Naive B cell (primary cell): ENCODE measurements at places on chromosomes 5 and 9.

DNA sequence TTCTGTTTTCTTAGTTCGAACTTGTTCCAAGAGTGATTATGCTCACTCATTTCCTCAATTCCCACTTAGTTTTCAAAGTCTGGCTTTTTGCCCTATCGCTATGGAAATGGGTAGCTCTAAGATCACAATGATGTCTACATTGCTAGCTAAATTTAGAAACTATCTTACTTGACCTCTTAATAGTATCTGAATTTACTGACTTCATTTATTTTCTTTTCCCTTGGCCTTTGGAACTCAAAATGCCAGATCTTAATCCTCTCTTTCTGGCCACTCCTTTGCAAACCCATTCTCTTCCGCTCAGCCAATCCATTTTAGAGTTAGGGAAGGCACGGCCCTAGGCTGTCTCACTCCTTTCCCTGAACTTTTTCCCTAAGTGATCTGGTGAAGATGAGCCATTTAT is 137.0 kb downstream of the FER start:
- no peak for DNase-seq

GRCh38 chr9:101440714-101441230 is 5.2 kb upstream of the ALDOB start:
- no peak for DNase-seq

DNA sequence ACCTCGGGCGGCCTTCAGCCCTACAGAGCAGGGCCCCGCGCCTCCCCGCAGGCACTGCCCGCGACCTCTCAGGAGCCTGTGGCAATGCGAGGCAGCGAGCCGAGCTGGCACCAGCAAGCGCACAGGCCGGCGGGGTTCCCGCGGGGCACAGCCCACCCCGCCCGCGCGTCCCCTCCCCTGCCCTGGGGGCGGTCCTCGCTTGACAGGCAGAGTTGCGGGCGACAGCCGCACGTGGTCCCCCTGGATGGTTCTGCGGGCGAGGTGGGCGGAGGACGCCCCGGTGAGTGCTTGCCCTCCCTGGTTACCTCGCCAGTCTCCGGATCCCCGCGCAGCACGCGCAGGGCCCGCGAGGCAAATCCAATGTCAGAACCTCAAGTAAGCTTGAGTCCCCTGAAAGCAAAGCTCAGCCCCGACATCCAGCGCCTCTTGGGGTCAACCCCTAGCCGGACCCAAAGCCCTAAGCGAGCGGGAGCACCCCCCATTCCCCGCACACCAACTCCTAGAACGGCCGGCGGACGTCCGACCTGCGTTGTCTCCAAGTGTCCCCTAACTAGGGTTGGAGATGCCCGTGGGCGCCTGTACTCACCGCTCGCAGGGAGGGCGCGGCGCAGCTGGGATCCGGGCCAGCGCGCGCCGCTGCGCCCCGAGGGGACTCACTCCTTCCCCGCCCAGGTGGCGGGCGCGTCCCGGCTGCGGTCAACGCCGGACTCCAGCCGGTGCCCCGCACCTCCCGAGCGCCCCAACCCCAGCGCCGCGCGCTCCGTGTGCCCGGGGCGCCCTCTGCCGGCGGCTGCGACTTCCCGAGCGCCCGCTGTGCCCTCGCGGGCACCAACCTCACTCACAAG is at the start of gene DRD1:
TSS of gene DRD1 (minus strand) at position 123 of the 845 bp plus-strand sequence. CDS start 1,083 bp downstream, outside the sequence.
- DNase-seq: no peak

GRCh38 chr5:14178671-14179211 is 35.6 kb downstream of the TRIO start:
- DNase-seq: no peak

- no peak for DNase-seq
Measured at GRCh38 chr5:113375480-113376060, 59.2 kb downstream of the TSSK1B start.

DNA sequence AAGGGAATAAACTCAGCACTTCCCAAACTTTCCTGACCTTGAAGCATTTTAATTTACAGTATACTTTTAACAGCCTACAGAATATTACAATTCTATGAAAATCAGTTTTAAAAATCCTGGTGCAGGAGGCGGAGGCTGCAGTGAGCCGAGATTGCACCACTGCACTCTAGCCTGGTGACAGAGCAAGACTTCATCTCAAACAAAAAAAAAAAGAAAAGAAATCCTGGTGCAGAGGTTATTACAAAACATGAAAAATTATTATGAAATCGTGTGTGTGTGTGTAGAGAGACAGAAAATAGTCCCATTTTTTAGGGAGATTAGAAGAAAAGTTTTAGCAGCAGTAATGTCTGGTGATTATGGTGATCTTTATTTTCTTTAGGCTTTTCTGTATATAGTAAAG is 26.9 kb downstream of the GOLPH3 start:
- no peak for DNase-seq

DNA sequence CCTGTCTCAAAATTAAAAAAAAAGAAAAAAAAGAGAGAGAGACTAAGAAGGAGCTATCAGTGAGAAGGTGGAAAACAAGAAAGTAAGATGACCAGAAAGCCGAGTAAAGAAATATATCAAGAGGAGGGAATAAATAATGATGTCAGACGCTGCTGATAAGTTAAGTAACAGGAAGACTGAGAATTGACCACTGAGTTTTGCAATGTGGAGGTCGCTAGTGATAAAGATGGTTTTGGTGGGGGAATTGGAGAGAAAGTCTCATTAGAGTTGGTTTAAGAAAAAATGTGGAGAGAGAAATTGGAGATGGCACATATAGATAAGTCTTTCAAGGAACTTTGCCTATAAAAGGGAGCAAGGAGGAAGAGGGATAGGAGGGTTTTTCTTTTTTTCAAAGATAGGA is 91.9 kb downstream of the RAD23B start:
- no peak for DNase-seq

- no peak for DNase-seq
Measured at GRCh38 chr5:30099634-30100033, 1093.9 kb upstream of the CDH6 start.

DNA sequence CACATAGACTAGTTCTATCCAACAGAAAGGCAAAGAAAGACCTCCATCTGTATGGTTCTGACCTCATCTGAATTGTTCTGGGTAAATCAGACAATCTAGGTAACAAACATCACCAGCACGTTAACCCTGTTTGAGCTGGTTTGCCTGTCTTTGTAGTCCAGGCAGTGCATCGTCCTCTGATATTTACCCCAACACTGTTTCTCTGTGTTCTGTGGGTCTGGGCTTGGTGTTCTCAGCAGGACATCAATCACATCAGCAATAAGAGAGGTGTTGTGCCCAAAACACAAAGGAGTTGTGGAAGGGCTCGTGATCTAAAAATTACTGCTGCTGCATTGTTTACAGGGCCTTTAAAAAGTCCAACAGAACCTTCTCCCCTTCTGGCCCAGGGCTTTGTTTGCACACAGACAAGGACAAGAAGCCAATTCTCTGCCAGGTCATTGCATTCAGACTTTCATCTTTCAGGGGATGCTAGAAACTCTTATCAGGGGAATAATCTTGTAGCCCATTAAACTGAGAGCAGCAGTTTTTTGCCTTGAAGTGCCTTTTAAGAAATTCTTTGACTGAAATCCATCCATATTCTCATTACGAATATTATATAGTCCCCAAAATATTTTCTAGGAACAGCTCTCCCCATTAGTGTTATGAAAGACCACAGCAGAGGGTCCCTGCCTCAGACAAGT is 30.5 kb upstream of the MAP1B start:
- DNase-seq: no peak

DNA sequence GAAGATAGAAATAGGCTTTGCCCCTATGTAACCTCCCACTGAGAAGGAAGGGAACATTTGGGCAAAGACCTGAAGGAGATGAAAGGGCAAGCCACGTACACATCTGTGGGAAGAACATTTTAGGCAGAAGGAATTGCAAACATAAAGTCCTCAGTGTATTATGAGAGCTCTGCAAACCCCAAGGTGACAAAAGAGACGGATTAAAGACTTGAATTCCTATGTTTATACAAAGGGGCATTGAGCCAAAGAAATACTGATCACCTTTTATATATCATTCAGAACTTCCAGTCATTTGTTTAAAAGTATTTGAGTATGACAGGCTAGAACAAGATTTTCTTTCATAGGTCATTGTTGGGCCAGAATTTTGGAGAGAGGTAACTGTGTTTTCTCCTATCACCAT is 90.2 kb upstream of the ATG10 start:
- DNase-seq: no peak

DNA sequence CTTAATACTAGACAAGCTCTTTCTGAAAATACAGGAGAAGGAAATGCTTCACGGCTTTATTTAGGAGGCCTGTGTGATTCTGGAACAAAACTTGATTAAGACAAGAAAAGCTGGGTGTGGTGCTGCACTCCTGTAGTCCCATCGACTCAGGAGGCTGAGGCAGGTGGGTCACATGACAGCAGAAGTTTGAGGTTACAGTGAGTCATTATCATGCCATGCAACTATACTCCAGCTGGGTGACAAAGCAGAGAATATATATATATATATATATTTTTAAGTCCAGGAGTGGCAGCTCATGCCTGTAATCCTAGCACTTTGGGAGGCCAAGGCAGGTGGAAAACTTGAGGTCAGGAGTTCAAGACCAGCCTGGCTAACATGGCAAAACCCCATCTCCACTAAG is 33.1 kb upstream of the SPIN1 start:
- DNase-seq: no peak

- DNase-seq: no peak
Measured at GRCh38 chr5:127858116-127858784, 155.1 kb downstream of the CCDC192 start.

- DNase-seq: no peak
Measured at GRCh38 chr9:134737842-134738580, 96.4 kb downstream of the COL5A1 start.

- DNase-seq: no peak
Measured at GRCh38 chr5:160310140-160310539, 2.2 kb downstream of the CCNJL start.

GRCh38 chr5:67435032-67435431 is 238.4 kb upstream of the CD180 start:
- DNase-seq: no peak

DNA sequence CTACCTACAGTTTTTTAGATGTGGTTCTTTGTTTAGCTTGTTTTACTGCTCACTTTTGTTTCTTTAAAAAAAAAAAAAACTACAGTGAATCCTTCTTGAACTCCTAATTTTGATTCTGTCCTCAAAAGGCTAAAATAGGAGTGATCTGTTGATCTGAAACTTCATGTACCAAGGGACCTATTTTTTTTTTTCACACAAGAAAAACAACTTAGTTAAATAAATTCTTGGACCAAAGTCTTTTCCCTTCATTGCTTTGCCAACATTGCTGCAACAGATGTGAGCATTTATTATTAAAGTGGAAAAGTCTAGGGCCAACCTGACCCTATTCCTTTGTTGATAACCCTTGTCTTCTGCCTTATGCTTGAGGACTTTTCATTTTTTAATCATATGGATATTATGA is 236.8 kb downstream of the ARHGEF28 start:
- DNase-seq: no peak

DNA sequence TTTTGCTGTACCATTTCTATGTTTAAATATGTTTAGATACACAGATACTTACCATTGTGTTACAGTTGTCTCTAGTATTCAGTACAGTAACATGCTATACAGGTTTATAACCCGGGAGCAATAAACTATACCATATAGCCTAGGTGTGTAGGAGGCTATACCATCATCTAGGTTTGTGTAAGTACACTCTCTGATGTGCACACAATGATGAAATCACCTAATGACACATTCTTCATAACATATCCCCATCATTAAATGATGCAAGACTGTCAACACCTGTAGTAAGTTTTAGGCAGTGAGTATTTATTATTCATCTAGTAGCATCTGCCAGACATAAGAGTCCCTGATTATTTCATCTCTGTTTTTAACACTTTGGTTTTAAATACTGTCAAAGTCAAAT is 7.3 kb upstream of the DHFR start:
- no peak for DNase-seq

- no peak for DNase-seq
Measured at GRCh38 chr5:134133188-134133994, 18.9 kb downstream of the TCF7 start.

DNA sequence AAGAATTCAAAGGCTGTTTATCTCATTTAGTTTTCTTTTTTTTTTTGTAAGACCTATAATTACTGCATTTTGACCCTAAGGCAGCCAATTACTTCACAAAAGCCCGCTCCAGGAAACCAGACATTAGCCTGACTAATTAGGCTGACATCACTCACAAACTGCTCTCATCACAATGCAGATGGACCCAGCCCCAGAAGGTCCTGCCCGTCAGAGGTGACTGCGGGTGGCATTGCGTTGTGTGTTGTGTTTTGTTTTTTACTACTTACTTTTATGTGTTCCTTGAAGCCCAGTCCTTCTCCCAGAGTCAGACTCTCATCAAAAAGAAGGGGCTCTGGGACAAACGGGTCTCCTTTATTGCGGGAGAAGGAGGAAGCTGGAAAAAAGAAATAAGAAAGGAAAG is 172.2 kb downstream of the HSD17B3 start:
- no peak for DNase-seq

GRCh38 chr9:100879884-100880283 is 148.6 kb upstream of the PLPPR1 start:
- no peak for DNase-seq

DNA sequence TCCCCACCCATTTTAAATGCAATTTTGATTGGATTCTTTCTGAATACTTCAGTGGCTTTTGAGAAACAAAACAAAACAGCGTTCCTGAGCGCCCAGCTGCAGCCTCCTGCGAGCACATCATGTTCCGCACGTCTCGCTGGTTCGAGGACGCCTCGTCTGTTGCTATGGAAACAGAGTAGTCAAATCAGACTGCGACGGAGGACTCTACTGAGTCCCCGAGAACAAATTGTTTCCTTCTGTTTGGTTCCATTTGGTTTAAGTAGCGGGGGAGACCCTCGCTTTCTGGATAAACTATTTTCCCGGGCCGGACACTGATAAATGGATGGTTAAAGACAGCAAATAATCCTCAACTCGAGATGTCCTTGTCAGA is 69.0 kb downstream of the SLC28A3 start:
- DNase-seq: peak; percentile 80

GRCh38 chr5:126855266-126855665 is 78.3 kb downstream of the LMNB1 start:
- DNase-seq: no peak

GRCh38 chr9:99967457-99967856 is 61.0 kb downstream of the STX17 start:
- no peak for DNase-seq

GRCh38 chr5:178547753-178548415 is 42.3 kb downstream of the COL23A1 start:
- no peak for DNase-seq

GRCh38 chr9:109632817-109633216 is 134.7 kb upstream of the PTPN3 start:
- no peak for DNase-seq
